Thymus (tissue), 14 donors: ENCODE measurements at places on chromosomes 2 and 18.

GRCh38 chr2:158457092-158457825 is 507 bp downstream of the PKP4 start:
- no peak for DNase-seq

DNA sequence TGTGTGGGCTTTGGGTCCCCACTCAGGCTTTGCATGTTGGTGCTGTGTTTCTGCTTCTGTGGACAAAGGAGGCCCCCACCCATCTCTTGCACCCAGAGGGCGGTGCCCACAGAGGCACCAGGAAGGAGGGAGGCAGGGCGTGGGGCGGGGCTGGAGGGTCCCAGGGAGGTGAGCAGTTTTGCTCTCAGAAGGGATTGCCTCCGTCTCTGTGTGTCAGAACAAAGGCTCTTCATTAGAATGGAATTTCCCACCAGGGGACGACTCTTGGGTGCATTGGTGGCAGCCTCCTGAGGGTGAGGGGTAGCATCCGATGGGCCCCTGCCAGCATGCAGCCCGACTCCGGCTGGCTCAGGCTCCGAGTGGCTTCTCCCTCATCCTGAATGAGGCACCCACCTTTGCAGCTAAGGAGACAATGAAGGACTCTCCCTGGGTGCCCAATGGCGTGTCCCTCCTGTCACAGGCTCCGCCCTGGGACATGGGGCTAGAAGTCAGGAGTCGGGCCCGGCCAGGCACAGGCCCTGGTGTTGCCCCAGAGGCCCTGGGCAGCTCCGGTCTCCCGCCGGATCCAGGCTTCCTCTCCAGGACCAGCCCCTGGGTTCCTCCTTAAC is 7.0 kb upstream of the ERFE start:
- no peak for DNase-seq

DNA sequence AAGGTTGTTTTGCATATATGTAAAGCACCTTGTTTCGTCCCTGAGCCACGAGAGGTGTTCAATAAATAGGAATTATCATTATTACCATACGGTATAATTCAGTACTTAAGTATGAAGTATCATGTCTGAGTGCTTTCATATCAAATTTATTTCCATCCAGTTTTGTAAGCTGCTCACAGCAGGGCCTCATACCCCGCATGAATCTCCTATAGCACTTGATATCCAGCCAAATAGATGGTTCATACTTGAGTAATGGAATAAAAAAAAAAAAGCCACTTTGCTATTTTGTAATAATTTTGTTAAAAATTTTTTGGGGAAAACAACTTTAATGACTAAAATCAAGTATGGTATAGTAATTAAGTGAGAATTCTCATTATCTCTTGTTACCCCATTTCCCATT is 160.8 kb upstream of the NOSTRIN start:
- no peak for DNase-seq

DNA sequence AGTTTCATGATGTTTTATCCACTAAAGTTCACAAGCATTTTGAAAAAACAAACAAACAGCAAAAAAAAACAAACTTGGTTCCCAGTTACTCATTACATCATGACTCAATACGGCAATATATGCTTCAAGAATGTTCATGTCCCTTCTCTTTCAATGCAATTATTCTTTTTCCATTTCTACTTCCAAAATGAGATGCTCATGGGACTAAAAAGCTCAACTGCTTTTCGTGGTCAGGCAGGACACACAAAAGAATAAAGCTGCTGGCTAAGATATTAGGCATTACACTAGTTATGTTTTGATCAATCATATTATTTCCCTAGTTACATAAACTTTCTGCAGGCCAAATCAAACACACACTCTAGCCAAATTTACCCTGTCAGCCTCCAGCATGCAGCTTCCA is 301.3 kb downstream of the EPHA4 start:
- DNase-seq, result no peak

- DNase-seq, result no peak
Measured at GRCh38 chr2:26847655-26848335, at the start of gene DPYSL5. Gene DPYSL5, plus strand, starts transcription at chr2:26848132. Its CDS starts 50,368 bp downstream, at chr2:26898500.

GRCh38 chr2:210899131-210899530 is 342.7 kb downstream of the CPS1 start:
- DNase-seq, result no peak

GRCh38 chr2:9365498-9366019 is 57.8 kb downstream of the ITGB1BP1 start:
- no peak for DNase-seq

DNA sequence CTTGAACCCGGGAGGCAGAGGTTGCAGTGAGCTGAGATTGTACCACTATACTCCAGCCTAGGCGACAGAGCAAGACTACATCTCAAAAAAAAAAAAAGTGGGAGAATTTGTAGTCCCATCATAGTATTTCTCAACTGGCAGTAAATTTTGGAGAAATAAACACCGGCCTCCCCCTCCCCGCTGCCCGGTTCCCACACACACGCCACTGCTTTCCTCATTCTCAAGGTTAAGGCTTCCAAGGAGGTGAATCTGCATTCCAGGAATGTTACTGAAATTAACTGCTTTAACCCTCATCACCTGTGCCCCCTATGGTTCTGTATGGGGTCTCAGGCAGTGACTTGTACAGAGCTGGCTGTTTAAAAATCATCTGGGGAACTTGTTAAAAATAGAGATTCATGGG is 49.9 kb downstream of the MRPL35 start:
- no peak for DNase-seq

DNA sequence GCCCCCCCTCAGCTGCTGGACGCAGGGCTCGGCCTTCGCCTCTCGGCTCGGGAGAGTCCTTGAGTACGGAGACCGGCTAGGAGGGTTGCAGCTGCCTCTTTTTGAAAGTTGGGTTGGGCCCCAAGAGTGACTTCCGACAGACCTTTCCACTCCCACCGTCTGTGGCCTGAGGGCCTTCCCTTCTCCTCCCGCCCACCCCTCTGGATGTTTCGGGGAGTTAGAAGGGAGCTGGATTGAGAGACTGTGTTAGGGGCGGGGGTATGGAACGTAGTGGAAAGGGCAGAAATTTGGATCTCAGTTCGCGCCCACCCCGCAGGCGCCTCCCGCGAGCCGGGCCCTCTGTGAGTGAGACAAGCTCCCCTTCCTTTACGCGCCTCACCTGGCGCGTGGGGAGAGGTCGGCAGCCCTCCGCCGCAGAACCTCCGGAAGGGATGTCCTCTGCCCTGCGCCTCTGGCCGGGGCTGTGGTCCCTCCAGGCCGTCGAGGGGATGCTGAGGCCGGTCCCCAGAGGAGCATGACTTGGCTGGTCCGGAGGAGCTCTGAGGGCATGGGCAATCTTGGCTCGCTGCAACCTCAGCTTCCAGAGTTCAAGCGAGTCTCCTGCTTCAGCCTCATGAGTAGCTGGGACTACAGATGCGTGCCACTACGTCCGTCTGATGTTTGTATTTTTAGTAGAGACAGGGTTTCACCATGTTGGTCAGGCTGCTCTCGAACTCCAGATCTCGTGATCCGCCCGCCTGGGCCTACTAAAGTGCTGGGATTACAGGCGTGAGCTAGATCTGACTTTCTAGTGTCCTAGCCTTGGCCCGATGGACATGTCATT is 15.9 kb downstream of the C2orf74 start:
- DNase-seq, result peak; percentile 76

DNA sequence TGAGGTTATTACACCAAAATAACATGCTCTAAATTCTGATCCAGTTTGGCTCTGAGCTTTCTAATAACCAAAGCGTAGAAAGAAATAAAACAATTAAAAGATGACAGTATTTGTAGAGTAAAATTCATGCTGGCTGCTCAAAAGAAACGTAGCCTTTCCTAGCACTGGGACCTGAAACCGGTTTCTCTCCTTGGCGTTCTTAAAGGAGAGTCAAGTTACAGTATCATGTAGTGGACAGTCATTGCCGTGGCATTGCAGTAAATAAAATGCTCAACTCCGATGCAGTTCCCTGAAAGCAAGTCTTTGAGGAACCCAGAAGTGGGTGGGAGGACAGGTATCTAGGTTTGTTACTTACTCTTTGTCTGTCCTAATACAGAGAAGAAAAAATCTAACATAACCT is 52.7 kb upstream of the ITM2C start:
- DNase-seq, result no peak

DNA sequence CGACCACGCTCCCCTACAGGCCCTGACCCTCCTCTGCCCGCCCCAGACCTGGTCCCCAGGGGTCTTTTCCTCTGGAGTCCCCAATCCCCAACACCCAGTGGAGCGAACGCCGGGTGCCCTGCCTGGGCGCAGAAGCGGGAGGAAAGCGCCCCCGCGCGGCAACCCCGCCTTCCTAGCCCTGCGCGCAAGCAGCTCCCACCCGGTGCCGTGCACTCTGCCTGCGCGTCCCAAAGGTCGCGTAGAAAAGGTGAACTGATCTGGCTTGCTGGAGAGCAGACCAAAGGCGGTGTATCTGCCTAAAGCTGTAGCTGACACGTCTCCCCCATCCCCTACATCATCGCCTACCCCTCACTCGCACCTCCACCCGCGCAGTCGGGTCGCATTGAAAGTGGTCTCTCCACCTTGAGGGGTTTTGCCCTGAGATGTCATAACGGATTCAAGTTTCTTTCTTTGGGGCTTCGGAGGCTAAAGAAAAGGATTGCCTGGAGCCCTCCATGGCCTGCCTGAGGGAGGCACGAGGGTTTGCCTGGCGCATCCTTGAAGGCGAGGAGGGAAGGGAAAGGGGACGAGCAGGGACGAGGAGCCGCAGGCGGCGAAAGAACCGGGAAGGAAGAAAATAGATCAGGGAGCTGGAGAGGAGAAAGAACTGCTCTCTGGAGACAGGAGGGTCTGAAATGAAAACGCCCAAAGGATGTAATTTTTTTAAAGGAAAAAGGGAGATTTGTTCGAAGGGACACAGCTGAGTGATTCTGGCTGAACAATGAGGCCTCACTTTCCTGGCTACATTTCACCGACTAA is 5.8 kb downstream of the GAD1 start:
- DNase-seq, result no peak

DNA sequence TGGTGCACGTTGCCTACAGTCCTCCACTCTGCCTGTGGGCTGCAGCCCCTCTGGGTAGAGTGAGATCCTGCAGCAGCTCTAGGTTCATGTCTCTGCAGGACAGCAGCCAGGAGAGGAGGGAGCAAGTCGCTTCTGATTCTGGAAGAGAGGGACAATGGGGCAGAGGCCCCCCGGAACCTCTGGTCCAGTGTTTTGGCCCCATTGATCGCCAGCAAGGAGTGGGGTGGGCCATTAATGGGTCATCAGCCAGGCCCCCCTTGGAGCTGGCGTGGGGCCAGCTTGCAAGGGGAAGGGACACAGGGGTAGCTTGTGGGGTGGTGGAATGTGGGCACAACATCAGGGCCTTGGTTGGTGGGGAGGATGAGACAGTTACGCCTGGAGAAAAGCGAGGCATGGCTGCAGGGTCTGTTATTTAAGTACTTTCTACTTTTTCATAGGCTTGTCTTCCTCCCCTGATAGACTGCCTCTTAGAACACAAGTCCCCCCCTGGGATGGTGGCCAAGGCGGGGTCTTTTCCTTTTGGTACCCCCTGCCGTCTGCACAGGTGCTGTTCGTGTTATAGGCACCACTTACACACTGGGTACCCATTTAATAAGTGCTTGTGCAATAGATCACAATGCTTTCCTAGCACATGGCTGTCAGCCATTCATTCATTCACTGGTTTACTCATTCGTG is 44.6 kb downstream of the INHBB start:
- no peak for DNase-seq

DNA sequence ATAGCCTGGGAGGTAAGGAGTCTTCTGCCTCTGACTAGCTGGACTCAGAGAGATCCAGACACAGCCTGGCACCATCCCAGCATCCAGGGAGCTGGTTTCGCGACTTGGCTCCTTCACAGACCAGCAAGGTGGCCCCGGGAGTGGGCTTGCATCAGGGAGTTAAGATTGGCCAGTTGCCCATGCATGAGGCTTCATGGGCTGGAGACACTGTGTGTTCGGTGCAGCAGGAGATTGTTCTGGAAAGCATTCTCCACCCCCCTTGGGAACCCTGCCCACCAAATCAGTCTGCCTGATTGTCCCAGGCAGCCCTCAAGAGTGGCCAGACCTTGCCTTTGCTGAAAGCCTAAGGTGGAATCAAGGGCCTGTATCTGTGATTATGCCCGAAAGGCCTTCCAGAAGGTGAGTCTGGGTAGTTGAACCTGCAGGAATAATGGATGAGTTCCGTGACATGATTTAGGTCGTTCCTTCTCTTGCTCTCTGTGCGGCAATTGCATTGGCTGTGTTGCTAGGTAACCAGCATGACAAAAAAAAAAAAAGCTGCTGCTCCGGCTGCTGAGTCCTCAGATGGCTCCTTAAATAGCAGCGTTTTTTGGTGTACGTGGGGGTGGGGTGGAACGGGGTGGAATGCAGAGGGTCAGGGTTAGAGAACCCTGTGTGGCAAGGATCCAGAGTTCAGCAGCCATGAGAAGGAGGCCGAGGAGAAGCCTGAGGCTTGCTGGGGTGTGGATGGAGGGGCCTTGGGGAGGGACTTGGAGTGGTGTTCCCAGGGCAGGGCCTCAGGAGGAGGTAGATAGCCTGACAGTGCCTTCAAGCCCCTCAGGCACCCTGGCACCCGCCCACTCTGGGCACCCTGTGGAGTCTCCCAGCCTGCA is 93.0 kb upstream of the MCFD2 start:
- no peak for DNase-seq

- DNase-seq, result no peak
Measured at GRCh38 chr2:102141970-102142828, at the start of gene IL1R1. Gene IL1R1, plus strand, starts transcription at chr2:102142746. Its CDS starts 14,979 bp downstream, at chr2:102157725.

GRCh38 chr2:206740800-206741199 is 22.6 kb upstream of the DYTN start:
- no peak for DNase-seq

GRCh38 chr2:104023306-104023705 is 830.6 kb upstream of the POU3F3 start:
- no peak for DNase-seq

DNA sequence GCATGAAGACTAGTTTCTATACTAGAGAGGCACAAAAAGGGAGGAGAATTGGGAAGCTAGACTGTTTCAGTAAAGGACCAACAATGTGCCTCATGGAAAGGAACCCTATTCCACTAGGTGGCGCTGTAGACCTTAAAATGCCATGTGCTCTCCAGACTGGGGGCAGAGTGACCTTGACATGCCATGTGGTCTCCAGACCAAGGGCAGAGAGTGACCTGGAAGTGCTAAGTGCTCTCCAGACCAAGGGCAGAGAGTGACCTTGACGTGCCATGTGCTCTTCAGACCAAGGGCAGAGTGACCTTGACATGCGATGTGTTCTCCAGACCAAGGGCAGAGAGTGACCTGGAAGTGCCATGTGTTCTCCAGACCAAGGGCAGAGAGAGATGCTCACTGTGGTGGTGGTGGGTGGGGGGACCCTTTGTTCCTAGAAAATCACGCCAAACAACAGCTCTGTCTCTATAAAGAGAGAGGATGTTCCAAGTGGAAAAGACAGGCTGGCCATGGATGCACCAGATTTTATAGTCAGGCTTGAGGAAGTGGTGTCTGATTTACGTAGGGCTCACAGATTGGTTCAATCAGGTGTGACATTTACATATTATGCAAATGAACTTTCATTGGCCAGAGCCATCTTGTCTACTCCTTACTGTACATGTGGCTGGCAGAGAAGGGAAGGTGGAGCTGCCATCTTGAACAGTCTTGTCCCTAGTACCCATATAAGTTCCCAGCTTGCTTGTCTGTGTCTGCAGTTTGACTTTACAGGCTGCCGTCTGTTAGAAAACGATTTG is 344.0 kb upstream of the DDX18 start:
- DNase-seq, result peak; percentile 17

GRCh38 chr2:56018267-56018666 is 94.7 kb upstream of the EFEMP1 start:
- DNase-seq, result no peak

GRCh38 chr2:618422-618990 is 58.7 kb downstream of the TMEM18 start:
- no peak for DNase-seq

GRCh38 chr2:193668557-193669323 is 1474.0 kb upstream of the TMEFF2 start:
- DNase-seq, result no peak
